ENCODE measurements at places on chromosomes 6 and 20.

DNA sequence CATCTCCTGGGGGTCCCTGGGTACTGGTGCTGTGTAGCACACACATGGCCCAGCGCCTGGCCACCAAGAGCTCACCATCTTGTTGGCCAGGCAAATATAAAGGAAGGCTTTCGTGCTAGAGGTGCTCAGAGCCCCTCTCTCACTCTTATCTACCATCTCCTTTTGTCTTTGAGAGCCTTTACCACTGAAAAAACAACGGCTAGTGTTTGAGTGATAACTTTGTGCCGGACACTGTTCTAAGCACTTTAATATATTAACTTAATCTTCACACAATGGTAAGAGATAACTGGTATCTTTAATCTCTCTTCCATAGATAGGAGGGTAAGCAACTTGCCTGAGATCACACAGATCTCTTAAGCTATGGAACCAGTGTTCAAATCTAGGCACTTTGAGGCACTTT is 21.5 kb upstream of the ARHGAP18 start:
- no peak for DNase-seq

DNA sequence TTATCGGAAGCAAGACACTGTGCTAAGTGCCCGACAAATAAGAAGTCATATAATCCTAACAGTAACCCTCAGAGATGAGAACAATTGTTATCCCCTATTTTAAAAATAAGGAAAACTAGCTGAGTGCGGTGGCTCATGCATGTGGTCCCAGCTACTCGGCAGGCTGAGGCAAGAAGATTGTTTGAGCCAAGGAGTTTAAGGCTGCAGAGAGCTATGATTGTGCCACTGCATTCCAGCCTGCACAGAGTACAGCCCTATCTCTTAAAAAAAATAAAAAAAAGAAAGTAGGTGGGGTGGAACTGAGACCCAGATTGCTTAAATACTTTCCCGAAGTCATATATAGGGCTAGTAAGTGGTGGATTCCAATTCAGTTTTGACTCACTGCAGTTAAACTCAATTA is 84.7 kb downstream of the UST start:
- DNase-seq = no peak

GRCh38 chr20:35878113-35878625 is 76.1 kb downstream of the SCAND1 start:
- DNase-seq = no peak

DNA sequence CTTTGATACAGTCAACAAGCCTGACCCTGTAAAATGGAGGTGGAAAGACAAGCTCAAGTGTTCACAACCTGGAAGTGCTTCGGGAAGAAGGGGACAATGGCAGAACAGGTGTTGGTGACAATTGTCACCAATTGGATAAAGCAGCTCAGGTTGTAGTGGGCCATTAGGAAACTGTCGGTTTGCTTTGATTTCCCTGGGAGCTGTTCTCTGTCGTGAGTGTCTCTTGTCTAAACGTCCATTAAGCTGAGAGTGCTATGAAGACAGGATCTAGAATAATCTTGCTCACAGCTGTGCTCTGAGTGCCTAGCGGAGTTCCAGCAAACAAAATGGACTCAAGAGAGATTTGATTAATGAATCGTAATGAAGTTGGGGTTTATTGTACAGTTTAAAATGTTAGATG is 15.0 kb downstream of the CCR6 start:
- no peak for DNase-seq

- DNase-seq = no peak
Measured at GRCh38 chr6:26514984-26515383, 14.9 kb downstream of the BTN1A1 start.

- no peak for DNase-seq
Measured at GRCh38 chr20:37542281-37542680, 14.6 kb upstream of the BLCAP start.

DNA sequence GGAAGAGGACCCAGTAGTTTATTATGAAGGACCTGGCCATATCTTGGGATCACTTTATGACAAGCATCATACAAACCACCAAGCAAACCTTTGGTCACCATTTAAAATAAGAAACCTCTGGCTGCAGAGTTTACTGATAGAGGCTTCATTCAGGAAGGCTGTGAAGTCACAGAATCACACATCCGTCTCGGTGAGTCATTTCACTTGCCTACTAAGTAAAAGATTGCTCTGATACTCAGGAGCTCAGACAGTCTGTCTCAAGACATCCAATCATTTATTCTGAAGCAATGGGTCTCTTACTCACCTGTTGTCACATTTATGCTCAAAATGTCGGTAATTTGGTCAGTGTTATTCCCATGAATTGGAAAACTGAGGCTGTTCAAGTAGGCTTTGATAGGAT is 33.7 kb downstream of the ADGRF5 start:
- no peak for DNase-seq

GRCh38 chr6:57305761-57306160 is 11.7 kb upstream of the PRIM2 start:
- DNase-seq = no peak

- DNase-seq = peak; percentile 90
Measured at GRCh38 chr6:28104392-28105244, 19.8 kb upstream of the ZSCAN16 start.

DNA sequence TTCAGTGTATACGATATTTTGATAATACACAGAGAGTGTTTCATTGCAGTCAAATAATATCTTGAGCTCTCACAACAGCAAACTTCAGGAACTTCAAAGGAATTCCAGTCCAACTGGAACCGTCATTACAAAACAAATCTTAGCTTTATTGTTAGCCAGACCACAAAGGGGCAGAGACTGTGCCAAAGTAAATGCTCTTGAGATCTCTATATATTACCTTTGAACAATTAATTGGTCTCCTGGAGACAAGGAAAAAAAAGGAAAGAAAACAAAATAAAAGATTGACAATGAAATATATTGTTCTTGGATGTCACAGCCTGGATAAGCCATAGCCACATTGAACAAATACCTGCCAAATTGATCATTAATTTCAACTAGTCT is 70.0 kb downstream of the FOXC1 start:
- DNase-seq = no peak

DNA sequence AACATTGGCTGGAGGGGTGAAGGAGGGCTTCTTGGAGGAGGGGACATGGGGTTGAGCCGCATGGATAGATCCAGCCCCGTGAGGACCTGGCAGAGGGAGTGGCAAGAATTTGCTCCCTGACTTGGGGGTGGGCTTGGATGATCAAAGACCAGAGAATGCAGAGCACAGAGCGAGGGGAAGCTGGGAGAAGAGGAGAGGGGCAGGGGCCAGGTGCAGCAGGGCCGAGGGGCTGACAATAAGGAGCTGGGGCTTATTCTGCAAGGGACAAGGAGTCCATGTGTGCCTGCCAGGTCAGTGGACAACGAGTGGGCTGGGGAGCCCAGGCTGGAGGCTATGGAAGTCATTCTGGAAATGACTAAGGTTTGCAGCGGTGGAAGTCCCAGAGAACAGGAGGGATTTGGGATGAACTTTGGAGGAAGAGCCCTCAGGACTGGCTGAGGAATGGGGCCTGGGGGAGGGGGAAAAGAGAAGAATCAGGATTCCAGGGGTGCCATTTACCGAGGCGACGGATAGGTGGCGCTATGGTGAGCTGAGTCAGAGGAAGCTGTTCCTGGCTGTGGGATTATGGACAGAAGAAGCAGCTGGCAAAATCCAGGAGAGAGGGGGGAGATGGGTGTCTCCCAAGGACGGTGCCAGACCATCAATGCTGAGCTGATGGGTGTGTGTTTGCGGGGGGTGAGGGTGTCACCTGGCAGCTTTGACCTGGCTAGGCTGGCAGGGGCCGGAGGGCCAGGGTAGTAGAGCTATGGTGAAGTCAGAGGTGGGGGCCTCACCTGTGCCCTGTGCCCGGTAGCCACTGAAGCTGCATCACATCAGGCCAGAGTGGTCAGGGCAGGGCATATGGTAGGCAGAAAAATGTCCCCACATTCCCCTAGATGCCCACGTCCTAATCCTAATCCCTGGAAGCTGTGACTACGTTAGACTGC is 7.8 kb downstream of the KCNG1 start:
- no peak for DNase-seq

GRCh38 chr6:91442342-91442741 is 855.5 kb upstream of the MAP3K7 start:
- no peak for DNase-seq

DNA sequence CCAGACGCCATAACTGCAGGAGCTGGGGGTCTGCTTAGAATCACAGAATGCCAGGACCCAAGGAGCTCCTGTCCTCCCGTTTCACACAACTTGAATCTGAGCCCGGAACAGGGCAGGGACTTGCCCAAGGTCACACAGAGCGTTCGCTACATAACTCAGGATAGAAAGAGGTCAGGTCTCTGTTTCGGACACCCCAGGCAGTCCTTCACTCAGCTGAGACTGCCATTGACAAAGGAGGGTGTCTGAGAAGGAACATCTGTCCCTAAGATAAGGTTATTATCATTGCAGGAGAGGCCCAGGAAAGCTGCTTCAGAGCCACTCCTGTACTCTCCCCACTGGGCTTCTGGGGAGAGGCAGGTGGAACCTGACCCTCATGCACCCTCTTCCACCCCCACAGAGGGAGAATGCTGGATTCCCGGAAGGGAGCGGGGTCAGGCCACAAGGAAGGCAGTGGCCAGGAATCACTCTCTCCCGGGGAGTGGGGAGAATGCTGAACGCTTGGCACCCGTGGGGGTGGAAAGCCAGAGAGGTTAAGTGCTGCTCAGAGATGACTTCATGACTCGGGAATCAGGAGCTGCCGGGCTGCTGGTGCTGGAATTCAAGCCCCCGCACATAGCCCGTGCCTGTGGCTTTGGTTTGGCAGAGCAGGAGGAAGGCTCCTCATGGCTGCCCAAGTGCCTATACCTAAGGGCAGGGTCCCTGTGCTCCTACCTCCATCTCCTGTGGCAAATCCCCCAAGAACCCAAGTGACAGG is 10.7 kb downstream of the SDC4 start:
- peak; percentile 85 for DNase-seq

DNA sequence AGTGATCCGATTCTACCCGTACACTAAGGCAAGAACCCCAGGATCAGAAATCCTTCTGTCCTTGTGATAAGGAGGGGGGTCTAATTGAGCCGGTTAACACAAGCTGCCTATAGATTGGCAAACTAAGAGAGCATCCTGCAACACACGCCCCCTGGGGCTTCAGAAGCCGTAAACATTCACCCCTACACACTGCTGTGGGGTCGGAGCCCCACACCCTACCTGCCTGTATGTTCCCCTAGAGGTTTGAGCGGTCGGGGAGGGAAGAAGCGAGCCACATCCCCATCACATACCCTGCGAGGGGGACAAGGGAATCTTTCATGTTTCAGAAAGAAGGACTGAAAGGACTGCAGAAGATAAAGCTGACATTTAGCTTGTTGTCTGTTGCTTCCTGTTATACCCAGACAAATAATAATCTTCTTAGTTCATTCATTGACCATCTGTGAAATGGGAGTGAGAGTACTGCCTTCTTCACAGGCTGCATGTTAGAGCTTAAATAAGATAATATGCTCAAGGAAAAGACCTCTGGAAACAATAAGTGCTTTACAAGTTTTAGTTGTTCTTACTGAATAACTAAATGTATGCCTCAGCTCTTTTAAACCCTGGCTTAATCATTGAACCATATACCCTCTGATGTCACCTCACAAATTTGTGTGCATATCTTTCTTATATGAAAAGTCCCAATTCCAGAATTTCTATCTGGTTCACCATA is 74.2 kb upstream of the RNF217 start:
- no peak for DNase-seq

GRCh38 chr20:48329676-48330664 is 497.8 kb downstream of the PREX1 start:
- DNase-seq = no peak

DNA sequence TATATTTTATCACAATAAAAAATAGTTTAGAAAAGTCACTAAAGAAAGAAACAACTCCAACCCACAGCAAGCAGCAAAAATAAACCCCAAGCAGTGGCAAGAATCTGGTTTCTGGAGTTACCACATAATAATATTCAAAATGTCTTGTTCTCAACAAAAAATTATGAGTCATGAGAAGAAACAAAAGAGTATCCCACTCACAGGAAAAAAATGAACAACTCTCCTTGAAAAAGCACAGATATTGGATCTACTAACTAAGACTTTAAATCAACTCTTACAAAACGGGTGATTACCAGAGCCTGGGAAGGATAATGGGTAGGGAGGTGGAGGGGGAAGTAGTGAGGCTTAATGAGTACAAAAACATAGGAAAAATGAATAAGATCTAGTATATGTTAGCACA is 425.6 kb downstream of the PLCB1 start:
- DNase-seq = no peak

- no peak for DNase-seq
Measured at GRCh38 chr6:9621276-9621675, 793.6 kb downstream of the TFAP2A start.

DNA sequence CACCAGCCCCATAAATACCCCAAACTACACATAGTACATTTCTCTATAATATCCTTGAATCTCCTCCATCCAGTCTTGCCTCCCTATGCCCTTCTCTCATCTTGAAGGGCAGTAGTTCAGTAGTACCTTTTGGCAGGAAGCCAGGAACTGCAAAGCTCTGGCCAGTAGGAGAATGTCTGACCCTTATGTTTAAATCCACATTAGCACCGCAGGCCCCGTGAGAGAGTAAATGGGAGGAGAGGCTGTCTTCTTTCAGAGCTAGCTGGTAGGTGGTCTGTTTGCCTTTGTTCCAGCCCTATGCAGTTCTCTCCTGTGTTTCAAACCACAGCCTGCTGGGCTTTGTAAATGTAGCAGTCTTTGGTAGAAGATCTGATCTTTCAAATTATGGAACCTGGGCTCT is 690.7 kb downstream of the DOK5 start:
- DNase-seq = no peak

DNA sequence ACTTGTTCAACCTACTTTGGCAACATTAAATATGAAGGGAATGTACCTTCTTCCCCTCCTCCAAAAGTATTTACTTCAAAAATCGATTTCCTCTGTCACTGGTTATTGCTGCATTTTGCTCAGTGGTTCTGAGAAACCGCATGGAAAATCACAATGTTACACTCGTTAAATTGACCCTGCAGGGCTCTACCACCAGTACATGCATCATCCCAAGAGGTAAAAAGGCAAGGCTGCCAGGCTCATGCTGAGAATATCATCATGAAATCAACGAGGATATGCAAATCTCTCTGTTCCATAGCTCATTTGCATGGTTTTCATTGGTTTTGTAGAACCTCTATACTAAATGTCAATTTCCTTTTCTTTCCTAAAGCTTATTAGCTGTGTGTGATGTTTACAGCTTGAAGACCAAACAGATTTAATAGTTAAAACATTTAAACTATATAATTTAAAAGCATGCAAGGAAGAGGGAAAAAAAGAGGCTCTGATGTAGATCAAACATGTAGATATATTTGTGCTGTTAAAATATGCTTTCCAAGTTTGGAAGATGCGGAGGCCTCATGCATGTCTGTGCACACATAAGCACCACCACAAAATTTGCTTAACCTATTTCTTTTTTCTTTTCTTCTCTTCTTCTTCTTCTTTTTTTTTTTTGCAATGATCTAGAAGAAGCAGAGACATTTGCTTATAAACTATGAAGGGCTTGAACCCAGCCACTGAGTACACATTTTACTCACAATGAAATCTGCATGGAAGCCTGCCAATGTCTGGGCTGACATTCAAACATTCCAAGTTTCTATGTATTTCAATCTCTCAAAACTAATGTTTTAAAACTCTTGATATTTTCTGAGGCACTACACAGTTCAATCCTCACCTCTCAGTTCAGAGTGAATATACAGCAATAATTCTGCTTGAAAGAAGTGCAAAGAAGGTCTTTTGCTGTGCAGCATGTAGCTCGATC is 194.0 kb downstream of the GMPR start:
- peak; percentile 67 for DNase-seq

- no peak for DNase-seq
Measured at GRCh38 chr6:235763-236360, 56.4 kb upstream of the DUSP22 start.

GRCh38 chr6:129911732-129912131 is 50.6 kb upstream of the TMEM244 start:
- DNase-seq = no peak

GRCh38 chr6:131627724-131628682 is at the start of gene MED23:
Gene MED23, minus strand, starts transcription at chr6:131628242. Its CDS starts 193 bp downstream, at chr6:131628049.
- DNase-seq = peak; percentile 98
